Muscle of back (tissue), 13 donors: ENCODE measurements at places on chromosomes 12 and 14.

- DNase-seq: no peak
Measured at GRCh38 chr12:132711080-132711843, 620 bp downstream of the PGAM5 start.

DNA sequence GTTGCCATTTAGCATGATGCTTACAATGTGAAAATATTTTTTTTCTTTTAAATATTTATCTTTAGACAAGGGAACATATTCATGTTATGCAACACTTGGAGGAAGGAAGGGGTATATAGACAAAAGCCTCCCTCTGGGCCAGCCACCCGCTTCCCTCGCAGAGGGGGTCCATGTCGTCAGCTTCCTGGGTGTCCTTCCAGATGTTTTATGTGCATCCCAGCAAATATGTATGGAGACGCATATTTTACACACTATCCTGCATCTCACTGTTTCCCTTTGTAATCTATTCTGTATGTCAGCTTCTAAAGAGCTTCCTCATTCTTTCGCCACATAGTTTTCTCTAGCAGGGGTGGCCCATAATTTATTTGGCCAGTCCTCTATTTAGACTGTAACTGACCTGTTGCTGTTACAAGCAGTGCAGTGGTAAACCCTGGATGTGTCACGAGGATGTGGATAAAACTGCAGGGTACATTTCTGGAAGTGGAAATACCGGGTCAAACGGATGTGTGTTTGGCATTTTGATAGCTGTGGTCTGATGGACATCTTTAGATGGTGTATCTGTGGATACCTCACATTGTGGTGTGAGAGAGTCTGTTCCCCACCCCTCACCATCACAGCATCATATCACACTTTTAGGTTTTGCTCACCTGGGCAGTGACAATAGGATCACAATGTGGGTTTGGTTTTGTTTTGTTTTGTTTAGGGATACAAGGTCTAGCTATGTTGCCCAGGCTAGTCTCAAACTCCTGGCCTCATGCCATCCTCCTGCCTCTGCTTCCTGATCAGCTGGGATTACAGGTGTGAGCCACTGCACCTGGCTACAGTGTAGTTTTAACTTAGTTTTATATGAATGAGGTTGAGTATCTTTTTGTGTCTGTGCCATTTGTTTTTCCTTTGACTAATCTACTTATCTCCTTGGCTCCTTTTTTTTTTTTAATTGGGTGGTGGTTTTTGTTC, 31.6 kb downstream of the FAM222A start:
- no peak for DNase-seq

- DNase-seq: peak; percentile 65
Measured at GRCh38 chr12:119692997-119693396, 25.1 kb downstream of the PRKAB1 start.

DNA sequence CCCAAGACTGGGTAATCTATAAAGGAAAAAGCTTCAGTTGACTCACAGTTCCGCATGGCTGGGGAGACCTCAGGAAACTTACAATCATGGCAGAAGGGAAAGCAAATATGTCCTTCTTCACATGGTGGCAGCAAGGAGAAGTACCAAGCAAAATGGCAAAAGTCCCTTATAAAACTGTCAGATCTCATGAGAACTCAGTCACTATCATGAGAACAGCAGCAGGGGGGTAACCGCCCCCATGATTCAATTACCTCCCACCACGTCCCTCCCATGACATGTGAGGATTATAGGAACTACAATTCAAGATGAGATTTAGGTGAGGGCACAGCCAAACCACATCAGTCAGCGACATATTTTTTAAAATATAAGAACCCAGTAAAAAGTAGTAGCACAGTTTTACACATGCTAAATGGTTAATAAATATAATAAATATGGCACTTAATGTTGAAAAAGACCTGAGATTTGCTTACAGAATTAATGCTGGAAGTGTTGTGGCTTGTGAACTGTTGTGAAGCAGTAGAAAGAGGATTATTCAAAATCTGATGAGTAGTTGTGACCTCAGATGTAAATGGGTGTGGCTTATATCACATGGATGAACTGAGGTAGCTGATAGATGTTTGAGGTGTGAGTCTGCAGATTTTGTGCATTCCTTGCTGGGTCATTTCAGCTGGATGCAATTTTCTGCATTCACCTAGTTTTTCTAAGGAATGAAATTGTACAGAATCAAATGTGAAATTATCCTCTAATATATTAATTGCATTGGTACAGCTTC, 46.9 kb upstream of the CHPT1 start:
- no peak for DNase-seq

- DNase-seq: peak; percentile 82
Measured at GRCh38 chr12:55703288-55703687, 4.4 kb downstream of the ITGA7 start.

DNA sequence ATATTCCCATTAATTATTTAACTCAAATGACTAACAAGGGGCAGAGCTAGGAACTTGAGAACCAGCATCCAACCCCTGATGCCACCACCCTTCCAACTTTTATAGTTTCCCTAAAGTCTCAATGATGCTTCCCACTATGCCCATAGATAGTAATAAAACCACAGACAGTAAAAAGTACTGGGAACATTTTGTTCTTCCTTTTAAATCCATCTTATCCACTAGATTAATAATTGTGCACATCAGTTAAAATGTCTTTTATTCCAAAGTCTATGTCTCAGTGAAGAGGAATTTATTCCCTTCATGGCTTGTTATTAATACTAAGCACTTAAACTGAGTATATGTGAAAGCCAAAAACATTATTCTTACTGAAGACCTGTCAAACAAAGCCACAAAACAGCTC, 45.8 kb downstream of the SINHCAF start:
- no peak for DNase-seq

DNA sequence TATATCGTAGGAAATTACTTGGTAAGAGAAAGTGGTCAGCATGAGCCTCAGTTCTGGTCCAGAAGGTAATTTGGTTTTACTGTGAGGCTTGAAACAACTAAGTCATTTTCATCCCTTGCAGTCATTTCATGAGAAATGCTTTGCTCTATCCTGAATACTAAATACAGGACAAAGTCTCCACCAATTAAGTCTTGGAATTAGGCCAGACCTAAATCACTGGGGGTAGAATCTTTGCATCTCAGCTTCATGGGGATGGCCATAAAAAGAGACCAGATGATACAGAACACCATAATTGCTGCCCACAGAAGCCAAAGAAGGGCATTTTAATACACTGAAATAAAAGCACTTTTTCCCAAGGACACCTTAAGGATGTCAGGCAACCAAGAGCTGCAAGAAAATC, 277.9 kb upstream of the DCN start:
- DNase-seq: no peak

DNA sequence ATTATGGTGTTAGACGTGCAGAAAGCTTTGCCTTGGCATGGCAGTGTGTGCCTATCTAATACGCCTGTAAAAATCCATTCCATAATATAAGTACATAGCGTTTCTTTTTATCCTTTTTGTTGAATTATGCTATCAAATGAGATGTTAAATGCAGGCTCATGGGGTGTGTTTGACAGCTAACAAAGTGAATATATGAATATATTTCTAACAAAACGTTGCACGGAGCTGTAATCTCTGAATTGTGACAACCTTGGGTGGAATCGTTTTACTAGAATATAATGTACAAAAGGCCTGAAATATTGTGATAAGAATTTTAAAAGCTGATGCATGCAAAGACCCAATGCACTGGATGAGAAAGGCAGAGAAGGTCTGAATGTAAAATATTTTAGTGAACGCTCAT, 763.7 kb upstream of the TMEM132C start:
- DNase-seq: no peak

DNA sequence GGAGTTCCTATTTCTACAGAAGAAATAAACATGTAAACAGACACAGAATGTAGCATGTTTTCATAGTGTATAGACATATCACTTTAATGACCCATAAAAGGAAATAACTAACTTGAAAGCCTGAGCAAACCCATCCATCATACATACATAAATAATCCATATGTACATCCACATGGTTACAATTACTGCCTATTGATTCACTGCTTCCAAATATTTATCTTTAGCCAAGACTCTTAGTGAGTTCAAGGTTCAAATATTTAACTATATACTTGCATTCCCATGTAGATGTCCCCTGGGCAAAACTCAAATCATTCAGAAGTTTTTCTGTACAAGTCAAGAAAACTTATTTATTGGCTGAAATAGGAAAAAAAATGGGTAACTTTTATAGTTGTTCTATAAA, 95.4 kb downstream of the CCER1 start:
- no peak for DNase-seq

GRCh38 chr12:132886529-132887477, 602 bp downstream of the CHFR start:
- DNase-seq: no peak

DNA sequence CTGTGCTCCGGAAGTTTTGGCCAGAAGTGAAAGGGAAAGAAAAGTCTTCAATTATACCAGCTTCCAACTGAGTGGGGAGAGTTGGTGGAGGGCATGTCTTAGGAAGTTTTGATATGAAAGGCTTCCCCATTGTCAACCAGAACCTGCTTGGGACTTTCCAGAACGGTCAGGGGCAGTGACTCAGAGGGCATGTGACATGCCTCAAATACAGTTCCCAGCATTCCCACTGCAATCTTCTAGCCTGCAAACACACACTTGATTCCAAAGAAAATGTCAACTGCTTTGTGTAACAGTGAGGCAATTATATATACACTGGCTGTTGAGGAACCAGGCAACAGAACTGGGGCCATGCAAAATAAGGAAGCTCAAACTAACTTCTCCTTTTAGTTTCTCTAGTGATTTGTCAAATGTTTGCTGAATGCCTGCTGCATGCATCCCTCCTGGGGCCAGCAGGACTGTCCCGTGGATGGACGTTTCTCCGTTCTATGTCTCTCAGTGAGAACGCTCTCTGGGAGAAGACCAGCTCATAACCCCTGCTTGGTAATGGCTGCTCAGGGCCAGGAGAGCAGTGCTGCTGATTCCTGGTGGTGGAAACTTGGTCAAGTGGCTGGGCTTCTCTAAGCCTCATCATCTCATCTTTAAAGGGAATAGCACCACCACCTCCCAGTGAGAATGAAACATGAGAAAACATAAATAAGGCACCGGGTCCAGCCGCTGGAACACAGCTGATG, 18.3 kb downstream of the SLC25A47 start:
- peak; percentile 28 for DNase-seq

- DNase-seq: no peak
Measured at GRCh38 chr12:113667676-113668356, 196.1 kb upstream of the LHX5 start.

DNA sequence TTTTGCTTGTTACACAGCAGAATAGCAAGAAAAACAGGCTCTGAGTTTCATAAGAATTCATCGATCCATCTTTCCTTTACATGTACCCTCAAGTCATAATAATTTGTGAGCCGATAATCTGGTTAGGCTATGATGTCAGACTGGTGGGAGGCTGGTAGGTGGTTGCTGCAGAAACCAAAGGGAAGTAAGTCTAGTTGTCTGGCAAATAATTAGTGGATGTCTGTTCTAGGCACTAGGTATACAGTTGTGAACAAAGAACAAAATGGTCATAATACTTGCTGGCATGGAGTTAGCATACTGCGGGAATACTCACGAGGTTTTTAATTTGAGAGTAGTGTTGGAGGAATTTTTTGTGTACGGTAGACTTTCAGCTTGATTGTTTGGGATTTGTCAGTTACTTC, 8.8 kb downstream of the SUSD6 start:
- no peak for DNase-seq
